Fibroblast of skin of left biceps (primary cell): ENCODE measurements at places on chromosomes 7 and 10.

DNA sequence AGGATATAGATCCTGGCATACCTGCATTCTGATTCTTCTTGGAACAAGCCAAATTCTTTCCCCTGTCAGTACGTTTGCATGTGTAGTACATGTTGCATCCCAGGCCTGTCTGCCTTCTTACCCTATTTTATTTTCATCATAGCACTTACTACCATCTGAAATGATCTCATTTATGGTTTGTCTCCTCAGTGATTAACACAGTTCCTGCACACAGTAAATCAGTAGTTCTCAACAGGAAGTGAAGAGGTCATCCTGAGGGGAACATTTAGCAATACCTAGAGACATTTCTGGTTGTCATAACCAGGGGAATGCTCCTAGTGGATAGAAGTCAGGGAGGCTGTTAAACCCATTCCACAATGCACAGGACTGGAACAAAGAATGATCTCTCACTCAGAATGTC, 38.2 kb upstream of the SLC26A4 start:
- DNase-seq, result peak; percentile 66

DNA sequence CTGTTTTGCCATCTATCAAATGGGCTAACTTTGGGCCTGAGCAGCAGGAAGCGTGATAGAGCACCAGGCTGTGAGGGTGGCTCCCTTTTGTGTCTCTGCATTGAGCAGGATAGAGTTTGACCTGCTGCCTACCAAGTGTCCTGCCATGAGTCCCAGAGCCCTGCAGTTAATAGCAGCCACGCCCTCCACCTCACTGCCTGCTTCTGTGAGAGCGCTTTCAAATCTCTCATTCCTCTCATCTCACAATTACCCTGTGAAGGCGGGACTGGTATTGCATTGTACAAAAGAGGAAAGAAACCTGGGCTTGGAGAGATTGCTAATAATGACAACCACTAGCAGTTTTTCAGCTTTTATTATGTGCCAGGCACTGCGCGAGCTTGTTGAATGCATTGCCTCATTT, 39.9 kb downstream of the UNC5B start:
- no peak for DNase-seq

DNA sequence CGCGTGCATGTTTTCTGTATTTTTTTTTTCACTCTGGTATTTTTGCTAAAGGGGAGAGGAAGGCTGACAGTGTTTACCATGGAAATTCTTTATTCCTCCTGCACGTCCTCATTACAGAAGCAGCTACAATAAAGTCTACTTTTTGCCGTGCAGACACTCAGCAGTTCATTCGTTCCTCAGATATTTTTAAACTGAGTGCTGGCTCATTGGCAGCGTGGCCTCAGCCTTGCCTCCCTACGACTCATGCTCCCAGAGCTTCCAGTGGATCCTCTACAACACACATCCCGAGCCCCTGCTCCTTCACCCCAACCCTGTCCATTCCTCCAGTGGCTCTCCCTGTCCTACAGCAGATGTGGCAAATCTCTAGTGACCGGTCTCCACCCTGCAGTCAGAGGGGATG, 239.2 kb upstream of the ZMIZ1 start:
- DNase-seq, result peak; percentile 18

- DNase-seq, result no peak
Measured at GRCh38 chr7:42012786-42013360, 224.1 kb downstream of the GLI3 start.

DNA sequence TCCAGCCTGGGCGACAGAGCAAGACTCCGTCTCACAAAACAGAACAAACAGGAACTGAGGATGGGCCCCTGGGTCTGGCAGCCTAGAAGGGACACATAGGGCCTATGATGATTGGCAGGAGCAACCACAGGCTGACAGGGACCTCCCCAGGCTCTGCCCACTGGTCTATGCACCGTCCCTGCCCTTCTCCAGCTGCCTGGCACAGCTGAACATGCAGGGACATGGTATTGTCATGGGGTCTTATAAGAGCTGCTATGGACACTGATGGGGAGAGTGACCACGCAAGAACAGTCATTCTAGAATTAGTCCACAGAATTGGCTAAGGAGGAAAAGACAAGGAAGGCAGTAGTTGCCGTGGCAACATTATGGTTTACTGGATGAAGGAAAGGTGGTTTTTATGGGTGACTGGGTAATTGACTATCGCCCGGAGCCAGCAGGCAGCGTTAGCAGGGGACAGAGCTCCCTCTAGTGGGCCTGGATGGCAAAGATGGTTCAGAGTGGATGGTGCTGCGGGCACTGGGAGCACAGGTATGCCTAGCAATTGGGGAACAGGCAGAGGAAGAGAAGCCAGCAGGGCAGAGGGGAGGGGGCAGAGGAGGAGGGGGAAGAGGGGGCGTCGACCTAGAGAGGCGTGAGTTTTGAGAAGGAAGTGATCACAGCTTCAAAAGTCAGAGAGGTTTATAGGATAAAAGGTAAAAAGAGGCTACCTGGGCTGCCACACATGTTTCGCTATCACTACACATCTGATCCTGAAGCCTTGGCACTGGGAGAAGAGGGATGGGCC, 7.8 kb upstream of the TRIM56 start:
- DNase-seq, result no peak

GRCh38 chr7:99218406-99219184, 10.7 kb upstream of the KPNA7 start:
- no peak for DNase-seq

GRCh38 chr10:122062831-122063674, 74.1 kb downstream of the TACC2 start:
- DNase-seq, result no peak

- peak; percentile 25 for DNase-seq
Measured at GRCh38 chr7:116772423-116772863, 89.9 kb upstream of the CAPZA2 start.

DNA sequence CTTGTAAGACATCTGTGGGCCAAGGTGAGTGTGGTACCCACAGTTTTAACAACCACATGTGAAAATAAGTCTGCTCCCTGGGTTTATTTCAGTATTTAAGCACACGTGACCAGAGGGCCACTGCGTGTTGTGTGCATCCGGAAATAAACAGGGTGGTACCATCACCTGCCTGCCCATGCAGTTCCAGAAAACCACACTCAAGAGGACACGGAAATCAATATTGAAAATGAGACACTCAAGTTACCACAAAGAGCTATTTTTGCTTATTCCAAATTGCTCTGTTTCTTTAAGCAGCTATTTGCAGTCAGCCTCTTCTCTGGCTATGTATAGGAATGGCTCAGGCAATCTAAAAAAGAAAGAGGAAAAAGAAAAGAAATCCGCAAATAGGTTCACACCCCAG, 71.8 kb upstream of the LOXL4 start:
- DNase-seq, result no peak

DNA sequence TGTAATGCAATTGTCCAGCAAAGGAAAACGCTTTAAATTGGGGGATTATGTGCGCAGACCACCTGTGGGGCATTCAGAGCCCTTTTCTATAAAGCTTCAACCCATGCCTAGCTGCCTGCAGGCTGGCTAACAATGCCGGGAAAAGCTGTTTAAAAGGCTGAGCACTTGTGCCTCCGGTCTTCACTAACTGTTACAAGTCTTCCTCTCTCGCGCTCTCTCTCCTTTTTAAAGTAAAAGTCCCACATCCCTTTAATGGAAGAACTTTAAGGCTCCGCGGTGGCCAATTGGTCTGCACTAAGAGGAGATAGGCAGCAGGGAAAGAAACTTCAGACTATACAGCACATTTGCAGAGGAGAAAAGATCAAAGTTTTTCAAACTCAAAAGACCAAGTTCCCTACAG, 4.6 kb downstream of the FZD8 start:
- no peak for DNase-seq

DNA sequence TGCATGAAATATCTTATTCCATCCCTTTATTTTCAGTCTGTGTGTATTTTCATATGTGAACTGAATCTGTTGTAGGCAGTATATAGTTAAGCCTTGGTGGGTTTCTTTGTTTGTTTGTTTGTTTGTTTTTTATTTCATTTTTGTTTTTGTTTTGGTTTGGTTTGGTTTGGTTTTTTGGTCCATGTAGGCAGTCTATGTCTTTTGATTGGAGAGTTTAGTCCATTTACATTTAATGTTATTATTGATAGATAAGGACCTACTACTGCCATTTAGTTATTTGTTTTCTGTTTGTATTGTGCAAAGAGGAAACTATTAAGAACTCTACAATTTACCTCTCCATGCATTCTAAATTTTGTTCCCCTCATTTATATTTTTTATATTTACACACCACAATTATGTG, 695.9 kb upstream of the GRM3 start:
- DNase-seq, result no peak

DNA sequence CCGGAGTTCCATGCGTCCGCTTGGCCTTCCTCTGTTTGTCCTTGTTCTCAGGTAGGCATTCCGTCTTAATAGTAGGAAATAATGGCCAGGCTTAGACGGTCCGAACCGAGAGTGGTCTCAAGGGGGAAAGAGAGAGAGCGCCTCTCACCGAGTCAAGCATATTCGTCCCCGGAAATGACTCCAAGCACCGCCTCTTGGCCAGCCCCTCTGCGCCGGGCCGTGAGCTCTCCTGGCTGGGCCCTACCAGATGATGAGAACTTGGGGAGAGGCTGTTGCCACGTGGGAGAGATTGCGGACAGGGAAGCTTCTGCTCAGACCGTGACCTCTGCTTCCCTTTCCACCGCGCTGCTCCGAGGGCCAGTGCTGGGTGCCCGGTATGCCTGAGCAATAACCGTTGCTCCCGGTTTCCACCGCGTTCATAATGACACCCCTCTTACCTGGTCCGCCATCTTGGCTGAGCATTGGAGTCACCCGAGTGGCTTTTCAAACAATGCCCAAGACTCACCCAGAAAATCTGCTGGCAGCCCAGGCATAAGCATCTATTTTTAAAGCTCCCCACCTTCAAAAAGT, 251.1 kb upstream of the SHH start:
- DNase-seq, result no peak

- DNase-seq, result no peak
Measured at GRCh38 chr10:100311298-100311697, 18.7 kb downstream of the PKD2L1 start.

GRCh38 chr7:50608196-50608906, 43.1 kb upstream of the DDC start:
- no peak for DNase-seq

DNA sequence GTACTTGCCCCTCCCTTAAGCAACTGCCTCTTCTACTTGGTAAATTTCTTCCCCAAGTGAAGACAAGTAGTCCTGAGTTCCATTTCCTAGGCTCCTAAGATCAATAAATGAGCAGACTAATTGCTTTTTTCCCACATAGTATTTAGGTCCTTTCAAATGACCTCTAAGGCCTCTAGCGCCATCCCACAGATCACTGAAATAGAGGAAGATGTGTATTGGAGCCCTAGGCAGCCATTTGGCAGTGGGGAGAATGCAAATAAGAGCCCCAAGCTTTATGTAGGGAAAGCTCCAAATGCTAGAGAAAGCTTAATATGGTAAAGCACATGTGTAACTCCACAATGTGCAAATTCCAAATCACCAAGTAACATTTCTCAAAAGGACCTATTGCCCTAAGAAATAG, 316.5 kb upstream of the PHF14 start:
- DNase-seq, result no peak

GRCh38 chr7:51154201-51154600, 162.4 kb downstream of the COBL start:
- no peak for DNase-seq

- no peak for DNase-seq
Measured at GRCh38 chr7:122887848-122888247, 1.6 kb upstream of the CADPS2 start.

- no peak for DNase-seq
Measured at GRCh38 chr10:110897184-110897583, 21.8 kb downstream of the BBIP1 start.

GRCh38 chr10:11403116-11403515, 208.3 kb downstream of the USP6NL start:
- DNase-seq, result no peak

- DNase-seq, result no peak
Measured at GRCh38 chr10:3023892-3024291, 43.5 kb upstream of the PFKP start.

- no peak for DNase-seq
Measured at GRCh38 chr7:106405697-106406141, 120.9 kb upstream of the NAMPT start.

DNA sequence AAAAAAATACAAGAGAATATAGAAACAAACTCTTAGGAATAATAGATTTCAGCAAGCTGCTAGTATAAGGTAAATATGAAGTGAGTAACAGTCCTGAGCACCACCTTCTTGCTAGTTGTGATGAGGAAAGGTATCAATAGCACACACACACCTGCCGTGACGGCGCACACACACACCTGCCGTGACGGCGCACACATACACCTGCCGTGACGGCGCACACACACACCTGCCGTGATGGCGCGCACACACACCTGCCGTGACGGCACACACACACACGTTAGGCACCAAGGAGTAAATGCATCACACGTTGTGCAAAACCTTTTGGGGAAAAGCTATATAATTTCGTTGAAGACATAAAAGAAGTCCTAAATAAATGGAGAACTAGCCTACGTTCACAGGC, 4.7 kb upstream of the JAKMIP3 start:
- DNase-seq, result no peak

- DNase-seq, result no peak
Measured at GRCh38 chr7:136114966-136115762, 138.0 kb upstream of the MTPN start.

- peak; percentile 80 for DNase-seq
Measured at GRCh38 chr7:80151274-80151665, 16.6 kb downstream of the GNAI1 start.

GRCh38 chr10:110410329-110411046, 87.2 kb upstream of the DUSP5 start:
- DNase-seq, result peak; percentile 83

DNA sequence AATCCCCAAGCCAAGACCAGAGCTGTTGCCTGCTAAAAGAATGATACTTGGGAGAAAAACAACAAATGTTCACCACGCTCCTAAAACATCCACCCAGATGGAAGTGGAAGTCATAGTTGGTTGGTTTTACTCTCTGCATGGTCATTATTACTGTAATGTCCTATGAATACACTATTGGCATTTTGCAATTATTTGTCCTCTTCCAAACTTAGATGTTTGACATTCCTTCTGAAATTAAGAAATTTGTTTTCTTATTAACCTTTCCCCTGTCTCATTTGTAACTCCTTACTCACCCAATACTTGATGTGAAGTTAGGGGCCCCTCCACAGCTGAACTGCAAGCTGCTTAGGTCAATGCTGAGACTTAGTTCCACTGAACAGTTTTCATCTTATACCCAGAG, 383.3 kb downstream of the INHBA start:
- DNase-seq, result no peak

DNA sequence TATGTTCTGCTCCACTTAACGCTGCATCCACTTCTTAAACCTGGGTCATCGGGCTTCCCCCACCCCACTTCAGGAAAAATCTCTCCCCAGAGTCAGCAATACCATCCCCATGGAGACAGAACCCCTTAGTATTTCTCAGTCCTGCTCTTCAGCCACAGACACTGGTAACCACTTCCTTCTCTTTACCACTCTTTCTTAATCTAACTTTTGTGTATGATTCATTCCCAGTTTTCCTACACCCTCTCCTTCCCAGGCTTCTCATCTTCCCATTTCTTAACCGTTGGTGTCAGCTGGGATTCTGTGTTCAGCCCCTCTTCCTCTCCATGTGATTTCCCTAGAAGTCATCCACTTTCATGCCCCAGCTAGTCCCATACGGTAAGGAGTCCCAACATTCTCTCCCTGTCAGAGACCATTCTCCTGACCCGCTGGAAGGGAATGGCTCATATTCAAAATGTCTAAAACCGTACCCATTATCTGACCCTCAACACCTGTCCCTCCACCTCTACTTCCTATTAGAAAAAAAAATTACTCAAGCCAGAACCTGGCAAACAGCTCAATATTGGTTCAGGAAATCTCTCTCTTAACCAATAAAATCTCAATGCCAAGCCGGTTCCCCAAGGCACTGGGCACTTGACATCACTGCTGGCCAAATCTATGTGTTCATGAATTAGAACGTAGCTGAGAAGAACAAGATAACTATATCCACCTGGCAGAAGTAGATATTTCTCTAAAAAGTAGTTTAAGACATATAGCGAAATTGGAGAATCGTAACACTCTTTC, 89.4 kb downstream of the DGKI start:
- DNase-seq, result no peak
